ENCODE measurements at places on chromosomes 11 and 22.

DNA sequence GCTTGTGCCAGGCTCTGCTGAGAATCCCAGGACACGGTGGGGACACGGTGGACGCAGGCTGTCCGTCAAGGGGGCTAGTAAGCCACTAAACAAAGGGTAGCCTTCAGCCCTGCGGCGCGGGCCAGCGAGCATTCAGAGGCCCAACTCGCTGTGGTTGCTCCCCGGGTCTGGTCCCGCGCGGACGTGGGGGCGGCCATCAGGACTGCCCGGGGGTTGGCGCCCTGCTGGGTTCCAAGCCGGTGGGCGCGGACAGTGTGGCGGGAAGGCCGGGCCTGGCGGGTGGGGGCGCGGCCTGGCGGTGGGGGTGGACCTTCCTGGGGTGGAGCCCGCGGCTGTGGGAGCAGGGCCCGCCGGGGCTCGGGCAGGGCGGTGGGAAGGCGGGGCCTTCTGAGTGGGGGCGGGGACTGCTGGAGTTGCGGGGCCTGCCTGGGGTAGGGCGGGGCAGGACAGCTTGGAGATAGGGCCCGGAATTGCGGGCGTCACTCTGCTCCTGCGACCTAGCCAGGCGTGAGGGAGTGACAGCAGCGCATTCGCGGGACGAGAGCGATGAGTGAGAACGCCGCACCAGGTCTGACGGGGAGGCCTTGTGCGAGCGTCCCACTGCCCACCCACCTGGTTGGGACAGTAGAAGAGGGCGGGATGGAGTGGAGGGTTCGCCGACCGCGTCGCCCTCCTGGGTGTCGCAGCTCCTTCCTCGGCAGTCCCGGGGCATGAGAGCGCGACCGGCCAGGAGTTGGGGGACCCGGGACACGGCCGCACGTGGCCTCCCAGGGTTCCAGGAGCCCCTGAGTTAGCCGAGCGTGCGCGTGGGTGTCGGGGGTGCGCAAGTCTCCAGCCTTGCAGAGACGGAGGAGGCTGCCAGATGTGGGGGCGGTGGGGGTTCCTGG is at the start of gene SERHL2:
SERHL2 (plus strand) TSS at position 482 of the 887 bp plus-strand sequence; CDS start at position 547, 65 bp downstream.
- DNase-seq = peak; percentile 61

DNA sequence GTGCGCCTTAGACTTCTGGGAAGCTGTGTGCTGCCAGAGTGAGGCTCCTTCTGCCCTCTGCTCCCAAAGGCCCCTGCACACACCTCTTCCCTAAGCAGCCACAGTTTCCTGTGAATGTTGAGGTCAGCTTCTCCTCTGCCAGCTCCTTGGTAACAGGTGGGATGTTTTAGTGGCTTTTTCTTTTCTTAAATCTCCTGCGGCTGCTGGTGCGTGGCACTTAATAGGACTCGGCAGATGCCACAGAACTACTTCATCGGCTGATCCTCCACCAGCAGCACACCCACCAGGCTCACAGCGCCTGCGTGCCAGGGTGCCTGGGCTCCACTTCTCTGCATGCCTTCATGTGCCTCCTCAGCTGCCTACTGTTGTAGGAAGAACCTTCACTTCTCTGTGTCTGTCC is 87.8 kb downstream of the RCN1 start:
- DNase-seq = no peak

DNA sequence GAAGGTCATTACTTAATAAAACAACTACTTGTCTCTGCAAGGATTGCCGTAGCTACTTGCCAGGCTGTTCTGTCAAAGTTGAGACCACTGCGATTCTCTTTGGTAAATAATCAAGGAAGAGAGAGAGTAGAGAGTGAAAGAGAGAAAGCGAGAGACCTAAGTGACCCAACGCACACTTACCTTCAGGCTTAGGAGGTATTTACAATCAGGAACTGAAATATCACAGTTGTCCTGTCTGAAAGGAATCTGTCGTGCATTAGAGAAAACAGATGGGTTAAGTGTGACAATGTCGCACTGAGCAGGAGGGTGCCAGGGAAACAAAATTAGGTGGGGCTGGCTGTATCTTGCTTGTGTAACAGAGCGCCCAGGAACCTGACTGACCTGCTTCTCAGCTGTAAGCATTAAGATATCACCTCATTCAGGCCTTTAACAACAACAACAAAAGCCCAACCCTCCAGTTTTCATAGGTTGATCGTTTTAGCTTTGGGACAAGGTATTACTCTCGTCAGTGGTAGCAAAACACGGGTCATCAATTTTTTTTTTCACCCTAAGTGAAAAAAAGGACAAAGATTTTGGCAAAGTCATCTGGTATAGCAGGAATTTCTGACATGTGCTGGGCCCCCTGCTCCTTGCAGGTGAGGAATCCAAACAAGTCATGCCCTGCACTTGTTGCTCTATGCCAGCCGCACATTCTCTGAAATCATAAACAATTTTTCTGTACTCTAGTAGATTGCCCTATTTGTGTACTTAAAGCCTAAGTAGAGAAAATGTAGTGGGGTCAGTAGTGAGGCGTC is at the start of gene MUC15:
MUC15 (minus strand) TSS at position 403 of the 794 bp plus-strand sequence. CDS start 5,169 bp downstream, outside the sequence.
- DNase-seq = no peak

DNA sequence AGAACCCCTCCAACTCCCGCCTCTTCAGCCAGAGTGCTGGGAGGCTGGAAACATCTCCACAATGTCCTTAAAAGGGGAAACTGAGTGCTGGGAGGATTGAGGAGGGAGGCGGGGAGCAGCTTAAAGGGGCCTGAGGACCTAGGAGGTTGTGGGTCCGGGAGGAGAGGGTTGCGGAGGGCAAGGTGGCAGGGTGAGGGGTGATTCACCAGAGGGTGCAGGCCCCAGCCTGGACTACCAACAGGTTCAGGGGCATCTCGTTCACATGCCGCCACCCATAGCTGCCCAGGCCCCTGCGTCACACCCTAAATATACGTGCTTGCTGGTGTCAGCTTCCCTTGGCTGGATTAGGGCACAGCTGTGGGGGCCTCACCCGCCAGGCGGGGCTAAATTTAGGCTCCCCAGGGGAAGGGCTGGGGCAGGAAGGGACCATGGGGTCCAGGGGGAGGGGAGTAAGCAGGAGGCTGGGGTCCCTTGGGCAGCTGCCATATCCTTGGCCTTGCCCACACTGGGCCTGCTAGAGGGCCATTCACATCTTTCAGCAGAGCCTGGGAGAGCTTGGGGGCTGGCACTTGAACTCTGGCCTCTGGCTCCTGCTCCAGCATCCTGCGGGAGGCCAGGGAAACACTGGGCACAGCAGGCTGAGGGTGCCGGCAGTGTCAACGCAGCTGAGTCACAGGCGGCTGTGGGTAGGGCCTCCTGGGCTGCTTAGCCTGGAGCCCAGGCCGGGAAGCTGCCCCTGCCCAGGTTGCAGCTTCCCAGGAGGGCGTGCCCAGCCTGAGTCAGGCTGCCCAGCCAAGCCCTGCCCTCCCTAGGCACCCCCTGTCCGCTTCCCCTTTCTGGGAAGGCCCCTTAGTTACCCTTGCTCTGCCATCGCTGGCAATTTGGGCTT is 1.3 kb downstream of the EHBP1L1 start:
- DNase-seq = peak; percentile 47

GRCh38 chr11:7595016-7595866 is 78.1 kb downstream of the CYB5R2 start:
- DNase-seq = peak; percentile 38

DNA sequence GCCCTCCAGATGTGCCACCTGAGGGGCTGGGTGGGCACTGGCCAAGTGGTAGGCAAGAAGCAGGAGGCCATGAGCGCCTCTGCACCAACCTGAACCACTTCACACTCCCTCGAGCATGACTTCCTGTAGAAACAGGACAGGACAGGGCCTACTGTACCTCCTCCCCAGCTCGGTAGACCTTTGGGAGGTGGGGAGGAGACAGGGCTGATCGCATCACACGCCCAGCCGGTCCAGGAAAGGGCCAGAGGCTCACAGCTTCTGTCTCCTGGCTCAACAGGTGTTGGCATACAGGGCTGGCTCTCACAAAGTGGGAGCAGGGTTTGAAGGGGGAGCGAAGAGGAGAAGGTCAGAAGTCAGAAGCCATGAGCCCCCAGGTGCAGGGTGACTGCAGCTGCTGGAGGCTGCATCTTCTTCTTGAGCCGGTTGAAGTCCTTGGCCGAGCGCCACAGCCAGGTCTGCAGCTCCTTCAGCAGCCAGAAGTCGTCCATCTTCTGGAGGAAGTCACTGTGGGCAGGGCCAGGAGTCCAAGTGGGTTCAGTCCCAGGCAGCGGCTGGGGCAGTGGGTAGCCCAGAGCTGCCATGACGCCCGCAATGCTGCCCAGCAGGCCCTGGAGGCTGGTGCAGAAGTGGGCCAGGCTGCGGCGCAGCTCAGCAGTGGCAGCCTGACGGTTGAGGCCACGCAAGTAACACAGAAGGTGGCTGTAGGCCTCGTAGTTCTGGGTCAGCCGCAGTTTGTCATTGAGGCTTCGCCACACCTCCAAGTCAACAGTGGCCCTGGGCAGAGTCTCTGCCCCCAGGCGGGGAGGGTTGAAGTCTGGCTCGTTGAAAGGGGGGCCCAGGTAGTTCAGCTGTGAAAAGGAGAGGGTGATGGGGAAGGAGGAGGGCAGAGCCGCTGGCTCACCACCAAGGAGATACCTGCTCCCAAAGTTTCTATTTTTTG is 8.3 kb downstream of the CLCF1 start:
- DNase-seq = no peak

- no peak for DNase-seq
Measured at GRCh38 chr11:64519541-64519940, 71.5 kb upstream of the SLC22A12 start.

- peak; percentile 93 for DNase-seq
Measured at GRCh38 chr11:105177658-105178057, 38.1 kb upstream of the CARD18 start.

DNA sequence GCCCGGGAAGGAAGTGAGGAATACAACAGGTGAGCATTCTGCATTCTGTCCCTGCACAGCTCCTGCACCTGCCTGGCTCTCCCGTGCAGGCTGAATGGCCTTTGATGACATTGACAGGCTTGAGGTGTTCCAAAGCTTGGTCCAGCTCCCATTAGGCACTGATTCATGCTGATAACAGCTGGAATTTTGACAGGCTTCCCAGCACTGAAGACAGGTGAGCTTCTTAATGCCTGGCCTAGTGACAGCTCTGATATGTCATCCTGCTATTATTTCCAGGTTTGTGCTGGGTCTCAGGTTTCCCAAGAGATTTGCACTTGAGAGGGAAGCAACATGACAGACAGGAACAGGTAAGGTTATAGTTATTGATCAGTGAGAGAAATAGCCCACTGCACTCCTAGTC is 58.0 kb upstream of the MTNR1B start:
- no peak for DNase-seq

GRCh38 chr22:39088685-39089032 is 8.4 kb upstream of the APOBEC3H start:
- DNase-seq = no peak

DNA sequence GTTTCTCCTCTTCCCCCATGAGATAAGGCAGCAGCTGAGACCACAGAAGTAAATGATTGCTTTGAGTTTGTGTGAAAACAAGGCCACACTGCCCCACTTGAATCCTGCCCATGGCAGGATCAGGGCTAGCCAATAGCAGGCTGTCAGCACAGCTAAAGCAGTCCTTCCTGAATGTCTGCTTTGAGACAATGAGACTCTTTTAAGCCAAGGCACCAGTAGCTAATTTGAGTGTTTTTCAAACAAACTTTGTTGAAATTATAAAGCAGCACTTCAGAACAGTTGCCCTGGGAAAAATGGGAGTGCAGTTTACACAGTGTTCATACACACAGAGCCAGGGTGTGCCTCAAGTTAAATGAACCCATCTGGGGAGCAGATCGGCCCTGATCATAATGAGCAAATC is 103.5 kb upstream of the OR5AK2 start:
- no peak for DNase-seq

DNA sequence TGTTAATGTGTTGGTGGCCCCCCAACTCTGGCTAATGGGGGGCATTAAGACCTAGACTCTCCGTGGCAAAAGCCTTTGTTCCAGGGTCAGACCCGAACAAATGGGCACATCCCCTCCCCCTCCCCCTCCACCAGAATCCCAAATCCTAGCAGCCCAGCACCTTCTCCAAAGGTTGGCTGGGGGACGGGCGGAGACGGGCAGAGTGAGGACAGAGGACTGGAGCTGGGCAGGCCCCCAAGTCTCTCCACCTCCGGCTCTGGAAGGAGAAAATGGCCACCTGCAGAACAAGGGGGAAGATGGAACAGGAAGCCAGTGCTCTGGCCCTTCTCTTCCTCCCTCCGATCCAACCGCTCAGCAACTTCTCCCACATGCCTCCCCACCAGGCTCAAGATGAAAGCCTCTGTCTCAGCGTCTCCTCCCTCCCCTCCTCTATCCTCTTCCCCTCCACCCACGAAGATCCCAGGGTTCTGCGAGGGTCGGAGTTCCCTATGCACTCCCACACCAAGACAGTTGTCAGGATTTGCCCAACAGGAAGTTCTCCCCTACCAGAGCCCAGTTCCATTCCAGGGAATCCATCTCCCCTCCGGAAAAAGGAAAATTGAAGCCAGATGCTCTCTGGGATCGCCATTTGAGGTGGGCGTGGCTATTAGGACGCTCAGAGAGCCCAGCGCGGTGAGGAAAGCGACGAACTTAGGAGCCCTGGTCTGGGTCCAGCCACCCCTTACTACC is 20.1 kb downstream of the ADA2 start:
- DNase-seq = peak; percentile 41

GRCh38 chr22:44972363-44973083 is 37.3 kb downstream of the PHF21B start:
- DNase-seq = no peak

- no peak for DNase-seq
Measured at GRCh38 chr11:65615950-65616574, 486 bp downstream of the PCNX3 start.

- DNase-seq = no peak
Measured at GRCh38 chr11:13993096-13993765, 30.7 kb downstream of the SPON1 start.

DNA sequence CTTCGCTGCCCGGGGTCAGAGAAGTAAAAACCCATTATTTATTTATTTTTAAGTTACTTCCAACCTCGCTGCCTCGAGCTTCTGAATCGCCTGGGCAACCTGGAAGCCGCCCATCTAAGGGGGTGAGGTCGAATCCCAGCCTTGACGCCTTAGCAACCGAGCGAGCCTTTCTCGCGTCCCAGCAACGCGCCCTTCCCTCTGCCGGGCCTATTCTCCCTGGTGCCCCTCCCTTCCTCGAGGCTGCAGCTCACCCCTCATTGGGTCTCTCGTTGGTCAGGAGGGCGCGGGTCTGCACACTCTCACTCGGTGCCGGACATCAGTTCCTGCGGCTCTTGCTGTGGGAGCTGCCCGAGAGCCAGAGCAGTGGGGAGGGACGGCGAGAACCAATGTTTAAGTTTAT is at the start of gene CCDC81:
CCDC81 (plus strand) TSS at position 302 of the 400 bp plus-strand sequence. CDS start 277 bp downstream, outside the sequence.
- DNase-seq = peak; percentile 43
